ENCODE measurements at places on chromosomes 16 and 17.

DNA sequence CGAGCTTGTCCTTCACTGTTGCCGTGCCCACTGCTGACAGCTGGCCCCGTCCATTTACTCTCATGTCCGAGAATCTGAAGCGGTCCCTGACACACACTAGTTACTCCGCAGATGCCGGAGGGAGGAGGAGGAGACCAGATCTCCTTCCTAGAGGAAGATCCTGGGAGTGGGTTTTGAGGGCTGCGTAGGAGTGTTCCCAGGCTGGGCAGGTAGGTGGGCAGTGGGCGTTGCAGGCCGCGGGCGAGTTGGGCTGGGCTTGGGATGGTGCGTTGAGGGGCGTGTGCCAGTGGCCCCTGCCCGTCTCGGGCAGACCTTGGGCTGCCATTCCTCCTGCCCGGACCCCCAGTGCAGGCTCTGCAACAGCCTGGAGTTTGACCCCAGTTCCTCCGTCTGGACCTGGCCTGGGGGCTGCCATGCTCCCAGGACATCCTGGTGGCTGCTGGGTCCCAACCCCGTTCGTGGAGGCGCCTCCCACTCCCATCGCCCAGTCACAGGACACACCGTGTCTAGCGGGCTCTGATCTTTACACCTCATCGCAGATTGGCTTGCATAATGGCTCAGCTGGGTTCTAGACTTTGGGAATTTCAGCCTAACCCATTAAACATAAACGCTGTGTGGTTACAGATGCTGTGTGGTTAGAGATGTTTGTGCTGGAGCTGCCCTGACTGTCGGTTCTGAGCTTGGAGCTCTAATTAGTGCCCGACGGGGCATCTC lies 22.8 kb downstream of the CACNA1H start:
- no peak for DNase-seq

GRCh38 chr17:40358323-40359038 lies 6.1 kb downstream of the GJD3 start:
- DNase-seq = peak; percentile 80

- no peak for DNase-seq
Observed at GRCh38 chr17:76830987-76831715, 37.1 kb upstream of the MGAT5B start.

DNA sequence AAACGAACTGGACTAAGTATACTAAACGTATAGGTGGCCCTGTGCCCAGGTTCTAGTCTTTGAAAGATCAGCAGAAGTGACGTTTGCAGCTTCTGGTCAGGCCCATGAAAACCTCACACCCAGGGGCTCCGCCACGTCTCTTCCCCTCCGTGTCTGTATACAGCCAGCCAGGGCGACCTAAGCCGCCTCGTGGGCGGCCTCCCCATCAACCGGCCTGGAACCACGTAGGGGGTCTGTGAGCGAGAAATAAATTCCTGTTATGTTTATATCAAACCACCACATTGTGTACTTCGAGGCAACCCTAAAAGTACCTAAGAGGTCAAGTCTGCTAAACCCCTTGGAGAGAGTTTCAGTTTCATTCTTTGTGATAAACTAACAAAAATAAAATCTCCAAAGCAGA lies 6.8 kb downstream of the TK1 start:
- no peak for DNase-seq

DNA sequence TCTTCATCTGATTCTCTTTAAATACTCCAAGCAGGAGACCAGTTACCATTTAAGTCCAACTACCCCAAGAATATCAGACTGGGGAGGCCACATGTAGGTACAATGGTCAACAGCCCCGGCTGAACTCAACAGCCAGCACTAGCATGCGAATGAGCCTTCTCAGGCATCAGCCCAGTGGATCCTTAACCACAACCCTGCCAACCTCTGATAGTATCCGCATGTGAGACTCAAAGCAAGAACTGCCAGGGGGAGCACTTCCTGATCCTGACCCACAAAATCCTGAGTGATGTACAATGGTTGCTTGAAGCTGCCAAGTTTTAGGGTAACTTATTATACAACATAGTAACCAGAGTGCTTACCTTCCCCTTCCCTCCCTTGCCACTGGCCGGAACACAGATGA lies 4.0 kb downstream of the PYY start:
- no peak for DNase-seq

- DNase-seq = no peak
Observed at GRCh38 chr17:2705263-2705662, 6.3 kb downstream of the CLUH start.

- DNase-seq = no peak
Observed at GRCh38 chr17:7740481-7741001, 23.0 kb downstream of the DNAH2 start.

- DNase-seq = no peak
Observed at GRCh38 chr16:19232988-19233387, 52.5 kb upstream of the CLEC19A start.

GRCh38 chr17:76123749-76124581 lies 17.1 kb downstream of the FOXJ1 start:
- DNase-seq = no peak

DNA sequence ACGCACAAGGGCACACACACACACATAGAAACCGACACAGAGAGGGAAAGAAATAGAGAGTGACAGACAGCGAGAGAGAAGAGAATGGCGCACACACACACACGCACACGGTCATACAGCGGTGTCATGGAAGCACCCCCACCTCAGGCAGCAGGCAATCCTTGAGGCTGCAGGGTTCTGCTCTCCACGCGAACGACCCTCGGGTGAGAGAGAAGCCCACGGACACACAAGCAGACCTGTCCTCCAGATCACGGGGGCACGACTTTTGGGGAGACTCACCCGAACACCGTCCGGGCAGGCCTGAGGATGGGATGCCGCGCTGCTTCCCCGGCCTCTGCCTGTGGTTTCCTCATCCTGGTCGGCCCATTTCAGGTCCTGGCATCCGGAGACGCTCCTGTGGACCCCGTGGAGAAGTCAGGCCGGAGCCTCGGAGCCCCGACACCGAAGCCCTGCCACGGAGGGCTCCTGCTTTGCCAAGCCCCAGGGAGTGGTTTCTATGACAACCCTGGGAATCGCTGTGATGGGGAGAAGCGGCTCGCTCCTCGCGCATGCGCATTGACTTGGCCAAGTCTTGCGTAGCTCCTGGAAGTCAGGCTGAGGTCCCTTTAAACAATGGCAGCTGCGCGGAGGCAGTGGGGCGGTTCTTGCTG lies 118.2 kb upstream of the KCNJ18 start:
- DNase-seq = no peak

DNA sequence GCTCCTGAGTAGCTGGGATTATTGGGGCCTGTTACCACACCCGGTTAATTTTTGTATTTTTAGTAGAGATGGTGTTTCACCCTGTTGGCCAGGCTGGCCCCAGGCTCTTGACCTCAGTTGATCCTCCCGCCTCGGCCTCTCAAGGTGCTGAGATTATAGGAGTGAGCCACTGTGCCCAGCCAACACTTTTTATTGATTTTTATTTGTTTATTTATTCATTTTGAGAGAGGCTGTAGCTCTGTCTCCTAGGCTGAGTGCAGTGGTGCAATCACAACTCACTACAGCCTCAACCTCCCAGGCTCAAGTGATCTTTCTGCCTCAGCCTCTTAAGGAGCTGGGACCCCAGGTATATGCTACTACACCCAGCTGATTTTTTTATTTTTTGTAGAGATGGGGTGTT lies 54.7 kb downstream of the TNRC6A start:
- DNase-seq = no peak

- peak; percentile 68 for DNase-seq
Observed at GRCh38 chr16:70778901-70779309, 22.1 kb downstream of the VAC14 start.

GRCh38 chr17:19904924-19905323 lies 37.2 kb upstream of the ULK2 start:
- no peak for DNase-seq

- no peak for DNase-seq
Observed at GRCh38 chr17:36506831-36507230, 20.4 kb downstream of the ZNHIT3 start.

DNA sequence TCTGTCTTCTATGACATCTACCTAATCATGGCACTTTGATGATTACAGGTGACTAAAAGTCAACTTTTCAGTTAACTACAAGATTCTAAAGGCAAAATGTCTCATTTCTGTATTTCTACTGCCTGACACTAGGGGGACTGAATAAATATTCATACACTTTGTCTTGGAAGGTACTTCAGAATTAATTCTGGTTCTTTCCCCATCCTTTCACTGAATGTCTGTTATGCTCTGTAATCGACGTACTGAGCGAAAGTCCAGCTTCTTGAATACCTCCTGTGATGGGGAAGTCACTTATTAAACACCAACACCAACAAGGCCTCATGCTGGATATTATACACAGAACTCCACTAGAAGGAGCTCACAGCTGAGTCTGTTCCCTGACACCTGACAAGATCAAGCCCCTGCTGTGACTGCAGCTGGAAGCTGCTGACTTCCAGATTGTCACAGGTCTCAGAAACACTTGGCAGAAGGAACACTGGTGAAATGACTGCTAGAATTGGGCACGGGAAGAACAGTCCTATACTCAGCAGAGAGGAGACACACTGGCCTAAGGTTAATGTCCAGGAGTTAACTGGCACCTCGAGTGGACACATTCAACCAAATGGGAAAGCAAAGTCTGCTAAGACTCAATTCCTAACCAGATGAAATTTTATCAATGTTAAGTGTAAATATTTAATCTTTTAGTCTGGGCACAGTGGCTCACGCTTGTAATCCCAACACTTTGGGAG lies 31.9 kb downstream of the CMC2 start:
- DNase-seq = no peak

DNA sequence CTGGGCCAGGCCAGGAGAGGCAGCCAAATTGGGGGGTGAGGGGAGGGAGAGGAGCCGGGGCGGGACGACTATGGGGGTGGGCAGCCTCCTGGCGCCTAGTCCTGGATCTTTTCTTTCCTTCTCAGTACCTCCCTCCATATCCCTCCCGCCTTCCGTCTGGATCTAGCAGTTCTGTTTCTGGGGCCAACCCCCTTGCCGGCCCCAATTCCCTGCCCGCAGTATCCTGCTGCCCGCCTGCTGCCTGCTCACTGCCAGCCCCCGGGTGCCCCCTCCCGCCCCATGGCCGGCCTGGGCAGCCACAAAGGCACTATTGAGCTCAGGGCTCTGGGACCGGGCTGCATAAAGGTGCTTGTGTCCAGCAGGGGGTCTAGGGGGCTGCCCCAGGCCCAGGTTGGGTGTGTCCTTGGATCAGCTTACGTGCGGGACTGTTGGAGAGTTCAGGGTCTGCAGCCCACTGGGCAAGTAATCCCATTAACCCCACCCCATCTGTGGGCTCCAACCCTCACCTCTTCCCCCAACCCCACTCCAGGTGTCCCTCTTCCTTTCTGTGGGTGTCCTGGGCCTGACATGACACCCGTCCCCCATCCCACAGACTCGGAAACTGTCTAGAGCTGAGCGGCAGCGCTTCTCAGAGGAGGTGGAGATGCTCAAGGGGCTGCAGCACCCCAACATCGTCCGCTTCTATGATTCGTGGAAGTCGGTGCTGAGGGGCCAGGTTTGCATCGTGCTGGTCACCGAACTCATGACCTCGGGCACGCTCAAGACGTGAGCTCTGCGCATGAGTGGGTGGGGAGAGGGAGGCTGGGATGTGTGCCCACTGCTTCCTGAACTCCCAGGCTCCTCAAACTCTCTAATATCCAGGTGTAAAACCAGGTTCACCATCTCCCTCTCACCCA lies 2.0 kb downstream of the WNK4 start:
- no peak for DNase-seq

- no peak for DNase-seq
Observed at GRCh38 chr17:82006468-82007227, 16.0 kb downstream of the CENPX start.

GRCh38 chr16:67667453-67667816 lies 821 bp downstream of the C16orf86 start:
- DNase-seq = no peak

- DNase-seq = peak; percentile 84
Observed at GRCh38 chr17:28552176-28552999, at the start of gene UNC119. UNC119 (minus strand) TSS chr17:28552624; CDS start chr17:28552557, 67 bp downstream.

DNA sequence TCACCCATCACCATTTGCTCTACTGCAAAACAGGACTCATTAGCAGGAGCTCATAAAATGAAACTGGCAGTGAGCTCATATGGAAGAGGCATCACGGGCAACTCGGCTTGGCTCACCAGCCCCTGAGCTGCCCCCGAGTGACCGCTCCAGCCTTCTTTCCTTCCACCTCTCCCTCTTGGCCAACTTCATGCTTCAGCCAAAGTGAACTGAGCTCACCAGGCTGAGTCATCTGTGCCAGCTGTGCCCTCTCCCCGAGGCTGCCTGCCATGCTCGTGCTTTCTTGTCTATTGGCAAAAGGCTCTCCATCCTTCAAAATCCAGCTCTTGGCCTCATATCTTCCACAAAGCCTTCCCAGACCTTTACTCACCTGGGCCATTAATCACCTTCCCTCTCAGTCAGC lies 391.4 kb downstream of the WWOX start:
- no peak for DNase-seq

DNA sequence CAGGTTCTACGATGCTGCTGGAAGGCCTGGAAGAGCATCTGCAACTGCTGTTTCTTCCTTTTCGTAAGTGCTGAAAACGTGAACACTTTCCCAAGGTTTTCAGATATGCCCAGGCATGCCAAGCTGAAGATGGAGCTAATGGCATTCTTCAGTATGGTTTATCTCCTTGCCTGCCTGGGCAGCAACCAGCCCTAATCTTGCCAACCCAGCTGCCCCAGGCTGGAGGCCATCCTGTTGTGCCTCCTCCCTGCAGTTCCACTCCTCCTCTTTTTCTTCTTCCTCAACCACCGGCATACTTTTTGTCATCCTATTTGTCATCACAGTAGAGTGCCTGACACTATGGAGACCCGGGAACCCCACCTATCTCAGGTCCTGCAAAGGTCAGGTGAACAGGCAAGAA lies 1849.3 kb downstream of the TP53TG3F start:
- DNase-seq = no peak

GRCh38 chr16:82004601-82005000 lies 6.7 kb downstream of the SDR42E1 start:
- DNase-seq = no peak

- DNase-seq = no peak
Observed at GRCh38 chr17:77749989-77750388, 208.5 kb upstream of the TNRC6C start.

- no peak for DNase-seq
Observed at GRCh38 chr16:56777482-56777881, 47.6 kb downstream of the NUP93 start.

- DNase-seq = no peak
Observed at GRCh38 chr16:78443542-78444364, 344.3 kb downstream of the WWOX start.

DNA sequence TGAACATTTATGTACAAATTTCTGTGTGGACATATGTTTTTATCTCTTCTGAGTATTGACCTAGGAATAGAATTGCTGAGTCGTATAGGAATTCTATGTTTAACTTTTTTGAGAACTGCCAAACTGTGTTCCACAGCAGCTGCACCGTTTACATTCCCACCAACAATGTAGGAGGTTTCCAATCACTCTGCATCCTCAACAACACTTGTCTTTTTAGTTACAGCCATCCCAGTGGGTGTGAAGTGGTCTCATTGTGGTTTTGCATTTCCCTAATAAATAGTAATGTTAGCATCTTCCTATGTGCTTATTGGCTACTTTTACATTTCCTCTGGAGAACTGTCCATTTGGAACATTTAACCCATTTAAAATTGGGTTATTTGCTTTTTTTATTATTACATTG lies 36.6 kb upstream of the NACA2 start:
- no peak for DNase-seq

- no peak for DNase-seq
Observed at GRCh38 chr17:49515196-49515770, 20.2 kb downstream of the NGFR start.
